Stimulated activated CD8-positive, alpha-beta memory T cell treated with anti-CD3 and anti-CD28 coated beads, Interleukin-15, amount 100 ng/mL, for 48 hours (primary cell): ENCODE measurements at places on chromosomes 3 and 15.
A peak's percentile ranks its signal among the peaks of the same experiment; 100 is the strongest.

- no peak for DNase-seq
Measured at GRCh38 chr15:73822998-73823397, 50.4 kb upstream of the TBC1D21 start.

DNA sequence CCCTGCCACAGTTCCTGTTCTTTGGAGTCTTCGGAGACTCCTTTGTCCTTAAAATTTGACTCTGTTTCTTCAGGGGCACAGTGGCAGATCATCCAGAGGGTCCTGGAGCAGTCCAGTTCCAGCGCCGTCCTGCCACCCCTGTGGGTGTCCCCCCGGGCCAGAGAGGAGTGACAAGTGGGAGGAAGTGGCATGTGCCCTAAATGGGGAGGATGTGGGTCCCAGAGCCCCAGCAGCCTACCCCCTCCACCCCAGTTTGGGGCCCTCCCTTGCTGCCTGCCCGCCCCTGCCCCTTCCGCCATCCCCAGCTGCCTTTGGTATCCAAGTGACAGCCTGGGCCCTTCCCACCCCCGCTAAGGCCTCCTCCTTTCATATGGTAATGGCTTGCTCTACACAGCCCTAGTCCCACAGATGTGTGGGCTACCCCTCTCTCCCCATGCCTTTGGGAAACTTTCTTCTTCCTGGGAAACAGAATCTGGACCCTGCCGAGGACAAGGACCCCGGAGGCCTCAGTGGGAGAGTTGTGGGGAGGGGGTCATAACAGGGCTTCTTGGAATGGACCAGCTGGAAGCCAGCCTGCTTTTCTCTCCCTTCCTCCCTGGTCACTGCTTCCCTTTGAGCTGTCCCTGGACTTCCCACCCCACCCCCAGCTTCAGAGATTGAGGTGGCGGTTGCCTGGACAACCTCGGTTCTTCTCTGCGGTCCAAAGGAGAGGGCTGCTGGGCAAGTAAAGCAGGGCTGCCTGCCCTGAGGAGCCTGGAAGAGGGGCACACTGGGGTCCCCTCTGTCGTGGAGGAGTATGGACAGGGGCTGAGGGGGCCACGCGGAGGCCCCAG lies 43.2 kb downstream of the KLHL25 start:
- DNase-seq = no peak

GRCh38 chr3:43953380-43953779 lies 262.6 kb downstream of the ABHD5 start:
- DNase-seq = no peak

GRCh38 chr15:56814429-56814828 lies 81.1 kb upstream of the ZNF280D start:
- no peak for DNase-seq

- DNase-seq = no peak
Measured at GRCh38 chr3:27675287-27675686, 46.8 kb downstream of the EOMES start.

- DNase-seq = no peak
Measured at GRCh38 chr15:90979582-90979981, 14.8 kb downstream of the PRC1 start.

DNA sequence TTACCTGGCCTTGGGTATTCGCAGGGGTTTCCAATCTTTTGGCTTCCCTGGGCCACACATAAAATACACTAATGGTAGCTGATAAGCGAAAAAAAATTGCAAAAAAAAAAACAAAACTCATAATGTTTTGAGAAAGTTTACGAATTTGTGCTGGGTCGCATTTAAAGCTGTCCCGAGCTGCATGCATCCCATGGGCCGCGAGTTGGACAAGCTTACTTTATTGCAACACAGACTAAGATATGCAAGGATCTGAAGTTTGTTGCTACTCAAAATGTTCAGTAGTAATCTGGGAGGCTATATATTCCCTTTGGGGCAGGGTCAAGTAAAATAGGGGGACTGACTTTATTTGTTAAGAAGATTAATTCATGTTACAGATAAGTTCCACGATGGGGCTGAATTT lies 247.9 kb downstream of the CD47 start:
- no peak for DNase-seq

GRCh38 chr15:86804406-86804805 lies 724.7 kb downstream of the AGBL1 start:
- DNase-seq = no peak

- no peak for DNase-seq
Measured at GRCh38 chr3:113832477-113833164, 6.0 kb upstream of the GRAMD1C start.

GRCh38 chr3:29610781-29611180 lies 329.9 kb downstream of the RBMS3 start:
- no peak for DNase-seq

DNA sequence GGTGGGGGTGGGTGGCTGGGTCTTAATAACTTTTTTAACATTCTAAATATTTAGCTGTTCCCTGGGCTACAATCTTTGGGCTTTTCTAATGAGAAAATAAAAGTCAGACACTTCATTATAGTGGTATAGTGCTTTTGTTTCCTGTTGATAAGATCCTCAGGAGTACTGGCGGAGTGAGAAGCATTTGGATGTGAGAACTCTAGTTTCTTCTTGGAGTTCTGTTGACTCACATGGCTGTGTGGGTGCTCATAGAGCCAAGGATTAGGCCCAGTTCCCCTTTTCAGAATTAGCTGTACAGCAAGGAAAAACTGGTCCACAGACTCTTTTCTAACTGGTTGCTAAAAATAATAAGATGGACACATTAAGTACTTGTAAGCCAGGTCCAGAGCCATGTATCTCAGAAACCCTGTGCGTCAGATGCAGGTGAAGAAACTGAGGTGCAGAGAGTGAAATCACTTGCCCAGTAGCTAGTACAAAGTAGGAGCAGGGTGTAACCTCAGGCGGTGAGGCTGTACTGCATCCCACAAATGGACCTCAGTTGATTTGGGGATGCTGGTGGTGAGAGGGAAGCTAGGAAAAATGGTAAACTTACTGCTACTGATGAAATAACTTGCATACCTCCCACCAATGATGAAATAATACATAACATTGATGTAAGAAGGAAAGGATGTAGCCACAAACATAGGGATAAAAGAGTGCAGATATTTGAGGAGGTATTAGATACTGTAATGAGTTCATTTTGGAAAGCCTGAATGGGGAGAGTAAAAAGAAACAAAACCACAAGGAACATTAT lies 2.3 kb downstream of the ITPR1 start:
- DNase-seq = no peak

- DNase-seq = no peak
Measured at GRCh38 chr3:58161435-58162398, 49.1 kb downstream of the DNASE1L3 start.

GRCh38 chr3:21417991-21418390 lies 333.0 kb downstream of the ZNF385D start:
- no peak for DNase-seq

GRCh38 chr3:160400030-160400701 lies 716 bp downstream of the SMC4 start:
- DNase-seq = peak; percentile 11

DNA sequence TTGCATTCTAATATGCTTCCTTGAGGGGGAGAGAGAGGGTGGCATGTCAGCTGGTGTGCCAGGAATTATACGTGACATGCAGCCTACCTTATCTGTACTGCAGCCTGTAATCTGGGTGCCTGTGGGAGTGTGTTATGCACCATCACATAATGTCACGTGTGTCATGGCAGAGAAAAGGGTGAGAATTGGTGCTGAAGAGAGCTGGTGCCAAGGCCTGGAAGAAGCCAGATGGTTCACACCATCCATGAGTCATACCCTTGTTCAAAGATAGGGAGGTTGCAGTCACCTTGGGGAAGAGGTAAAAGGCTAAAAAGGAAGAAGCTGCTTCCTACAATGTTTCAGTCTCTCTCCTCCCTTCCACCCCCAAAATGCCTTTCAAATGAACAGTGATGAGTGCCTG lies 5.3 kb downstream of the BRPF1 start:
- DNase-seq = no peak
